ENCODE measurements at places on chromosomes 7 and 10.

DNA sequence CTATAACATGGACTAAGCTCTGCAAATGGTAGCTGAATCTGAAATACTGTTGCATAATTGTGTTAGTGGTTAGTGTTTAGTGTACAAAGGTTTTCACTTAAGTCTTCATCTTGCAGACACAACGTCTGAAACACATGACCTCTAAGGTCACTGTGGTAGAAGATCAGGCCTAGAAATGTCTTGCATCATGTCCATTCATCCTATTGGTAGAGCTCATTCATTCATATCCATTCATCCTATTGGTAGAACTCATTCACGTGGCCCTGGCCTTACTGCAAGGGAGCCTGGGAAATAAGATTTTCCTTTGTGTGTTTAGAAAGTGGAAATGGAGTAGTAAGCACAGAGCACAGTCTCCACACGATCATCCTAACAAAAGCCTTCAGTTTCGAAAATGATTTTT, 485.8 kb downstream of the PLXNA4 start:
- DNase-seq, result no peak

DNA sequence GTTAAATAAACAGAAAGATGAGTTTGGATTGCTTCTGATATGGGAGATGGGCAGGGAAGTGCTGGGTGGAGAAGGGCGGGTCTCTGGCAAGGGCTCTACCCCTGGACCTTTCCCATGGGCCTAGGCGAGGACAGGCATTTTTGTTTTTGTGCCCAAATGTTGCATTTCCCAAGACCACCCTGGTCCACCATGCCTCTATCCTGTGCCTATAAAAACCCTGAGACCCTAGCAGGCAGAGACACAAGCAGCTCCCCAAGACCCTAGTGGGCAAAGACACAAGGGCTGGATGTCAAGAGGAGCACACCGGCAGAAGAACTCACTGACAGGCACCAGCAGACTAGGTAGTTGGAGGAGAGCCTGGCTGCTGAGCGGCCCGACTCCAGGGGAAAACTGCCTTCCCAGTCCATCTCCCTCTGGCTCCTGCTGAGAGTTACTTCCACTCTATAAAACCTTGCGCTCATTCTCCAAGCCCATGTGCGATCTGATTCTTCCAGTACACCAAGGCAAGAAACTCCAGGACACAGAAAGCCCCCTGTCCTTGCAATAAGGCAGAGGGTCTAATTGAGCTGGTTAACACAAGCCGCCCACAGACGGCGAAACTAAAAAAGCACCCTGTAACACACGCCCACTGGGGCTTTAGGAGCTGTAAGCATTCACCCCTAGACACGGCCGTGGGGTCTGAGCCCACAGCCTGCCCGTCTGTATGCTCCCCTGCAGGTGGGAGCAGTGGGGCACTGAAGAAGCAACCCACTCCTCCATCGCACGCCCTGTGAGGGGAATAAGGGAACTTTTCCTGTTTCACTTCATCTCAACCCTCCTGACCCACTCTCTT, 291.4 kb downstream of the PTPRN2 start:
- no peak for DNase-seq

- no peak for DNase-seq
Measured at GRCh38 chr7:63071396-63071795, 927.3 kb upstream of the ZNF722 start.

DNA sequence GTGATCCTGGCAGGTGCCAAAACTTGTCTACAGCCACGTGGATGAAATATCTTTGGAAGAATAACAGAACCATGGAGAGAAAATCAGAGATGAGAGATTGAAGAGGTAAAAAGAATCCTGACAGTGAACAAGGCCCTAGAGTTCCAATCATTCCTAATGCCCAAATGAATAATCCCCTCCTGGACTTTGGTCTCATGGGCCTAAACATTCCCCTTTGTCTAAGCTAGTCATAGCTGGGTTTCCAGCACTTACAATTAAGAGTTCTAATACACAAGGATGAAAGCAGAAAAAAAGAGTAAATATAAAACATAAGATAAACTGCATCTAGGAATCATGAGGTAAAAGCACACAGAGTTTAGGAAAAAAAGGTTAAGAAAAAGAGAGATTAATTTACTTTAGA, 40.2 kb downstream of the ARHGAP12 start:
- no peak for DNase-seq

DNA sequence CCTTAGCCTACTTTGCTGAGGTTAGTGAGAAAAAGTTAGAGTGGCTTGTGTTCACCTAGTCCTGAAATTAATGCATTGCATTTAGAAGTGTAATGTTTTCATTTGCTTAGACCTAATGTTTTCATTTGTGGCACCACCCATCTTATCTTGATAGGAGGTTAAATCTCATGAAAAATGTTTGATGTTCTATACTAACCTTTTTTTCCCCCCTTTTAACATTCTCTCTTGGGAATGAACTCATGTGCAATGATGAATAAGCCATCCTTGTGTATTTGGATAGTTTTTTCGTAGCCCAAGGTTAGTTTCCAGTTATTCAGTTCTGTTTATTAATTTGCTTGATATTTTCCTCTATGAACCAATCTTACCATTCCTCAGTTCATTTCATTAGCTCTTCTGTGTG, 2.8 kb downstream of the FHIP2A start:
- no peak for DNase-seq

- DNase-seq, result no peak
Measured at GRCh38 chr7:127527561-127527960, 57.8 kb downstream of the GCC1 start.

GRCh38 chr7:155878674-155879073, 66.4 kb upstream of the SHH start:
- DNase-seq, result no peak

GRCh38 chr7:95028683-95029082, 121.3 kb downstream of the PPP1R9A start:
- no peak for DNase-seq

- no peak for DNase-seq
Measured at GRCh38 chr7:108442039-108442568, 14.1 kb downstream of the NRCAM start.

- no peak for DNase-seq
Measured at GRCh38 chr7:41275255-41275654, 427.6 kb downstream of the INHBA start.

GRCh38 chr10:30348378-30348776, 701 bp downstream of the MTPAP start:
- no peak for DNase-seq

DNA sequence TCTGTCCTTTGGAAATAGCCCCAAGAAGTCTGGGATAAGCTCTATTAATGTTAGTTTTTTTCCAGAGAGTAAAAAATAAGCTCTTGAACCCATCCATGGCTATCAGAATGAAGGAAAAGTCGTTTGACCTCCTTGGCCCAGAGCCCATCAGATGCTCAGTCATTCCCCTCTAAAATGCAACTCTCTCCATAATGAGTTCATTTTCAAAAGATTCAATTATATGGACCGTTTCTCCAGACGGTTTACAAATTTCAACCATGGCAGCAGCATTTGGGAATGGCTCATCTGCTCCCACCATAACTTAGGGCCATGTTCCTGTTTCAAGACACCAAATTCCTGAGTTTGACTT, 220.0 kb downstream of the PTPRN2 start:
- no peak for DNase-seq

- no peak for DNase-seq
Measured at GRCh38 chr10:48463318-48464003, 141.4 kb downstream of the ARHGAP22 start.

GRCh38 chr7:117835016-117835664, 38.1 kb downstream of the CTTNBP2 start:
- DNase-seq, result no peak

DNA sequence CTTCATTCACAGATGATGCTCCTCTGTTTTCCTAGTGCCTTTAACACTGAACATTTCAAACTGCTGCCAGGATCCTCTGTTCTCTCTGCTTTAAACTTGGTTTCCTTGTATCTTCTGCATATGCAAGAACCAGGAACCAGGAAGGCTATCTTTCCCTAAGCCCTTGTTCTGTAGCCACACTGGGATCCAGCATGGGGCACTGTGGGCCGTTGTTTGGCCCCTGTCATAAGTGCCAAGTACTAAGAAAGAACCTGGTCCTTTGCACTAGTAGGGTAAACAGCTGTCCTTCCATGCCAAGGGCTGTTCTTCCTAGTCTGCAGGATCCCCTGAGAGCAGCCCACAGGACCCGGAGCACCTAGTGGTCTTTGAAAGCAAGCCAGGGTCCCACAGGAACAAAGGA, 49.0 kb upstream of the TRIM8 start:
- no peak for DNase-seq

- DNase-seq, result no peak
Measured at GRCh38 chr7:43784030-43784584, 25.6 kb downstream of the BLVRA start.

DNA sequence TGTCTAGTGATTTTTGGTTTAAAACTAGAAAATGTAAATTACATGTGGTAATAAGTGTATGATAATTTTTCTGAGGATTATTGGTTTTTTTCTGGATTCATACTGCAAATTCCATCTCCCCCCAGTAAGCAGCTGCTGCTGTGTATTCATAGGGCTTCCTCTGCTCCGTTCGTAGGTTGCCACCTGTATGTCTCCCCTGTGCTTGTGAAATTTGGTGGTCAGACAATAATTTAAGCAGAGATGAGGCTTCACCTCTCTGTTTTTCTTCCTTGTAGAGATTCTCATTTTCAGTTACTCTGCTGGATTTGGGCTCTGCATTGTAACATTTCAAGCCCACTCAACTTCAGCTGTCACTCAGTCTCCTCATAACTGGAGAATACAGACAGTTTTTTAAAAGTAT, 50.9 kb downstream of the FOXI2 start:
- no peak for DNase-seq
